ENCODE measurements at places on chromosomes 16 and 17. TPM values are rescaled to one million over a fixed set of nuclear protein-coding genes. Genes with fewer than 3 reads are reported as not detected.

Gene KRTAP4-1
- not detected for total RNA-seq

Gene PRRT2
- total RNA-seq: 2.5 TPM

Gene TOP2A
- 303 TPM for total RNA-seq

Gene IGFALS
- not detected for total RNA-seq

Gene PMP22
- 62.1 TPM for total RNA-seq

Gene PYDC1
- not detected for total RNA-seq

Gene FOXL1
- 5.7 TPM for total RNA-seq

Gene TBC1D28
- total RNA-seq: not detected

Gene SPECC1
- 40.3 TPM for total RNA-seq

Gene TSPOAP1
- total RNA-seq: 0.68 TPM
